ENCODE measurements at places on chromosomes 16 and 17. TPM values are rescaled to one million over a fixed set of nuclear protein-coding genes. Genes with fewer than 3 reads are reported as not detected.

DNA sequence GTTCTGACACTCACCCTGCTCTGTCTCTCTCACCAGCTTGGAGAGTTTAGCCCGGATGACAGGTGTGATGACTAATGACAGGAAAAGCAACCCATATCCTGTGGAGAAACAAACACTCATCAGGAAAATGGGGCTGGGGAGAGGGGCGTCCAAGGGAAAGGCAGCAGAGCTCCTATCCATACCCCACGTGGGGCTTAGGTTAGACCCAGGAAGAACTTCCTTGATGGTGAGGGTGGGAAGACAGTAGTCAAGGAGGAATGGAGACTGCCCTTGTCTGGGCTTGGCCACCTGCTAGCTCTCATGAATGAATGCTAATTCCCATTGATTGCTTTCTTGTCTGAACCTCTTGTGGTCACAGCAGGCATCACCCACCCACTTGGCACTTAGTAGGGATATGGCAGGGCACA is 3.8 kb downstream of the SLC46A1 start:
- DNase-seq = no peak

DNA sequence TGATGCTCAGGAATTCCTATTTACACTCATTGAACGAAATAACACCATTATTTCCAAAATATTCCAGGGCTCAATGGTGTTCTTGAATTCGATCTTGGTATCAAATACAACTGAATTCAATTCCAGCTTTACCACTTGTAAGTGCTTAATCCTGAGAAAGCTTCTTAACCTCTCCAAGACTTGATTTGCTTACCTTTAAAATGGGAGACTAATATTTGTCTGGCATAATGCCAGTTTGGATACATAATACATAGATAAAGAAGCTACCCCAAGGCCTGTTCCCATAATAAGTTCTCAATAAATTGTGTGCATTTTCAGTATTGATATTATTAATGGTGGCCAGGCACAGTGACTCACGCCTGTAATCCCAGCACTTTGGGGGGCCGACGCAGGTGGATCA is 368.9 kb upstream of the MAF start:
- no peak for DNase-seq

- DNase-seq = no peak
These were observed 44.0 kb downstream of the SDK2 start for GRCh38 chr17:73600103-73600871.

DNA sequence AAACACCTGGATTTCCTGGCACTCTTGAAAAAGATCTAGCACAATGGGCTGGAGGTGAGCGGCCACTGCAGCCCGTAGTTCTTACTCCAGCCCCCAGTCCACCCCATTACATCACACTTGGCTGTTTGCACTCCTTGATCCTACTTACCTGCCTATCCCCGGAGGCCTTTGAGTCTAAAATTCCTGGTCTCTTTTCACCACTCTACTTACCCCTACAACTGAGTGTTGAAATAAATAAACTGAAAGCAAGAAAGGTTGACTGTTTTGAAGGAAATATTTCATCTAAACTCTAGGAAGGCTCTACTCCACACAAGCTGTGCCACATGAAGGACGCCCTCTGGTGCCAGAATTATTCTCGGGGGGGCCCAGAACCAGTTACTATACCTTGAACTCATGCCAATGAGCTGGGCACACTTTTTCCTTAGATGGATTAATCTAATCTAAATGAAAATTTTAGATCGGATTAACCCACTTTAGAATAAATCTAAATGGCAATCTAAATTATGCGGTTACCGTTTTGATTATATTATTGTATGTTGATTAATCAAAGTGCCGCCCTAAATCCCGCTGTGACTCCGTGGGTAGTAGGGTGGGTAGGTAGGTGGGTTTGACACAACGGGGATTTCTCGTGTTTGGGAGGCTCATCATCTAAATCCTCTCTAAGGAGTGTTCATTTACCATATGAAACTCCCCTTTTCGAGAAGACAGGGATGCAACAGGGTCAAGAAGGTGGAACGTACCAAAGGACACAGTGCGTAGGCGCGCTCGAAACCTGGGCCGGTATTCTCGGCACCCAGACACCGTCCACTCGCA is 651 bp upstream of the EIF1 start:
- DNase-seq = peak; percentile 70

DNA sequence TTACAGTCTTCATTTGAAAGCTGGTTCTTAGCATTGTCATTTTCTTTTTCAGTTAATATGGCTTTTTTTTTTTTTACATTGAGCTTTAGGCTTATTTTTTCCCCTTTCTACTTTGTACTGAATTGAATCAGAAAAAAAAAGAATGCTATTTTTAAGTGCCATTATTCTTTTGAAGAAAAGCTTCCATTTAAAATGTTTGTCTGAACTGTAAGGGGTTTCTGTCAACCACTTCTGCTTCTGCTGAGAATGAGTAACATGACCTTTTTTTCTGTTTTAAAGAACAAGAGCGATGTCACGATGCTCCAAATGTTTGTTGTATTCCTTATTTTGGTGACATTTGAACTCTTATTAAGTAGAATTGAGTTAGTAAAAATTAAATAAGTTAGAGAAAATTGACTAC is 50.0 kb downstream of the MRTFB start:
- DNase-seq = no peak

DNA sequence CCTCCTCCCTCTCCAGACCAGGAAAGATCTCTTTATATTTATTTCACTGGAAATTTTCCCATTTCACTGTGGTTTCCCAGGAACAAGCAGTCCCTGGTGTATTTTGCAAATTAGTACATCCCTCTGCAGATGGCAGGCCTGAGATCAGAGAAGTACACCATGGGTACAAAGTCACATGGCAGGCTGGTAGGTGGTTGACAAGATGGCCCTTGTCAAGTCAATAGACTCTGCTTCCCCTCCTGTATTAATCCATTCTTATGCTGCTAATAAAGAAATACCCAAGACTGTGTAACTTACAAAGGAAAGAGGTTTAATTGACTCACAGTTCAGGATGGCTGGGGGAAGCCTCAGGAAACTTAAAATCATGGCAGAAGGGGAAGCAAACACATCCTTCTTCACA is 51.6 kb upstream of the KSR1 start:
- no peak for DNase-seq

- DNase-seq = peak; percentile 91
These were observed 38.8 kb downstream of the C16orf95 start for GRCh38 chr16:87278191-87279093.

- no peak for DNase-seq
These were observed 19.8 kb upstream of the ADCY7 start for GRCh38 chr16:50246299-50247122.

DNA sequence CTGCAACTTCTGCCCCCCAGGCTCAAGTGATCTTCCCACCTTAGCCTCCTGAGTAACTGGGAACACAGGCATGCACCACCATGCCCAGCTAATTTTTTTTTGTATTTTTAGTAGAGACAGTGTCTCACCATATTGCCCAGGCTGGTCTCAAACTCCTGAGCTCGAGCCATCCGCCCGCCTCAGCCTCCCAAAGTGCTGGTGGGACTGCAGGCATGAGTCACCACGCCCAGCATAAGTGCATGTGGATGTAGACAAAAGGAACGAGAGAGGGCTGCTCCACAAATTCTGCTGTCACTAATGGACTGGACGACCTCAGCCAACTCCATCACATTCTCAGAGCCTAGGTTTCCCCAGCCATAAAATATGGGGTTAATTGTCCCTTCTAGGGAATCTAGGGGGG is 7.7 kb upstream of the SP2 start:
- no peak for DNase-seq

The SOST gene
- 59.3 TPM for total RNA-seq

The CMTM2 gene
- not detected for total RNA-seq

The TBX6 gene
- total RNA-seq = not detected

The TNFRSF13B gene
- not detected for total RNA-seq

The ABCA5 gene
- 18.6 TPM for total RNA-seq

The KRTAP4-4 gene
- not detected for total RNA-seq

The SEPTIN1 gene
- 0.86 TPM for total RNA-seq
